Activated T-helper 1 cell treated with anti-CD3 and anti-CD28 coated beads, Interleukin-2, amount 50 U/mL, for 16 hours (primary cell): ENCODE measurements at places on chromosomes 2 and 18.

- DNase-seq = no peak
Measured at GRCh38 chr2:64963719-64964118, 25.5 kb upstream of the SLC1A4 start.

DNA sequence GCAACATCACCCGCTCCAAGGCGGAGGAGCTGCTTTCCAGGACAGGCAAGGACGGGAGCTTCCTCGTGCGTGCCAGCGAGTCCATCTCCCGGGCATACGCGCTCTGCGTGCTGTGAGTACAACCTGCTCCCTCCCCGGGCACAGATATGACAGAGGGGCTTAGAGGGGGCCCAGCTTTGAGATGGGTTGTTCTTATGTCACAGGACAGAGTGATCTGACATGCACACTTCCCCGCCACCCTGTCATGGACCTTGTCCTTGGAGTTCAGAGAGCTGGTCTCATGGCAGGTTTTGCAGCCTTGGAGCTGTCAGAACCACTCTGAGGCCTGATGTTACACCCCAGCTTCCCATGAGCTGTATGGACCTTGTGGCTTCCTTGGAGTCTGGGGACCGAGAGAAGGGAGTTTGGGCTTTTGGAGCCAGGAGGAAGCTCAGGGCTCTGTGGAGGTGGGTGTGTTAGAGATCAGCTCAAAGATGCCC, 398 bp downstream of the INPP5D start:
- DNase-seq = no peak

DNA sequence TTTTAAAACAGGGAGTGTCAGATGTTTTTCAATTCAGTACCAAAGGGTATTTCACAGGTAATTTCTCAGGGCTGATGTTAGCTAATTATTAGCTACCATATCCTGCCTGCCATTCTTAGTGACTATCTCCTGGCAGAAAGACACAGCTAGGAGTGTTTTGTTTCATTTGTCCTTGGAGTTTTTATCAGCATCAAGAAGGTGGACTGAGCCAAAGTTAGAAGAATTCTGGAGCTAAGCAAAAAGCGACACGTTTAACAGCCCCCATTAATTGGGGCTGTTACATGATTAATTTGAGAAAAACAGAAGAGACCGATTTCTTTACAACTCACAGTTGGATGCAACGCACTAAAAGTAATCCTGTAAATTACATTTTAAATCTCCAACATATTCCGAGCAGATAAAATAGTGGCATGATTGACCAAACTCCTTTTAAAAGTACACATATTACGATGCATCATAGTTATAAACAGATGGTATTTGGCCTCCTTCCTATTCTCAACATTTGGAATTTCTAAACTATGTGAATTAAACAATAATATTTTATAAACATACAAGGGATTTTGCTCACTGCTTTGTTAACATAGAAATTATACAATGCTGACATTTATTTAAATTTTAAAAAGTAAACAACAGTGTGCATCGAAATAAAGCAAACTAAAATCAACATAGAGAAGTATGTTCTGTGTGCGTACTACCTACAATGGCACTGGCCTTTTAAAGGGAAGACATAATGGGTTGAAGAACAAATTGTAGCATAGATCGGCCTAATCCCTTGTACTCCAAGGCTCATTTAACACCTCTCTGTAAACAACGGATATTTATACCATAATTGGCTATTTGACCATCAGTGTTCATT, 585.1 kb downstream of the ZEB2 start:
- DNase-seq = no peak

DNA sequence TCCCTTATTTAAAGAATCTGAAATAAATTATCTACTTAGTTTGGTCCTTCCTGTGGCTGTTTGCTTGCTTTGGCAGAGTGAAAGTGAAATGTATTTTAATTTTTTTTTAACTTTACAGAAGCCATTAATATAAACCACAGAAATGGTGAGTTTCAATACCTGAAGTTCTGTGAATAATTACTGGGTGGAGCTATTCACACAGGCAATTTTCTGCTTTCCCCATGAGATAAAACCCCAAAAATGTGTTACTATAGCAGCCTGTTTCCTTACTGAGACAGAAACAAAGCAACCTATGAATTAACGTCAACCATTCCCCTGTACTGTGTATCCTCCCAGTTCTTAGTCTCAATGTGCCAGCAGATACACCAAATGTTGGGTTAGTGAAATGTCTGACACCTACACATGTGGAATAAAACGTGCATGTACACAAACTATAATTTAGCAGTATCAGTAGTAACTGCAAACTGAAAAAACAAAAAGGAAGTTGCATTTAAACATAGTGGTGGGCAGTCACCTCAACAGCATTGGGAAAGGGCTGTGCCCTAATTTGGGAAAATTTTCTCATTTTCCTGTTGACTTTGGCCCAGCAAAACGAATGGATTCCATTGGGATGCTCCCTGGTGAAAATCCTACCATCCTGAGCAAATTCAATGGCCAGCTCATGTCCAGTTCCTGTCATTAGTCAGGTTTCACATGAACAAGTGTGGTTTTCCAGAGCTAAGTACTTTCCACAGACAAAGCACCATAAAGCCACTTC, 73.1 kb upstream of the RMDN2 start:
- DNase-seq = no peak

- no peak for DNase-seq
Measured at GRCh38 chr2:183718246-183718645, 594.0 kb downstream of the NUP35 start.

DNA sequence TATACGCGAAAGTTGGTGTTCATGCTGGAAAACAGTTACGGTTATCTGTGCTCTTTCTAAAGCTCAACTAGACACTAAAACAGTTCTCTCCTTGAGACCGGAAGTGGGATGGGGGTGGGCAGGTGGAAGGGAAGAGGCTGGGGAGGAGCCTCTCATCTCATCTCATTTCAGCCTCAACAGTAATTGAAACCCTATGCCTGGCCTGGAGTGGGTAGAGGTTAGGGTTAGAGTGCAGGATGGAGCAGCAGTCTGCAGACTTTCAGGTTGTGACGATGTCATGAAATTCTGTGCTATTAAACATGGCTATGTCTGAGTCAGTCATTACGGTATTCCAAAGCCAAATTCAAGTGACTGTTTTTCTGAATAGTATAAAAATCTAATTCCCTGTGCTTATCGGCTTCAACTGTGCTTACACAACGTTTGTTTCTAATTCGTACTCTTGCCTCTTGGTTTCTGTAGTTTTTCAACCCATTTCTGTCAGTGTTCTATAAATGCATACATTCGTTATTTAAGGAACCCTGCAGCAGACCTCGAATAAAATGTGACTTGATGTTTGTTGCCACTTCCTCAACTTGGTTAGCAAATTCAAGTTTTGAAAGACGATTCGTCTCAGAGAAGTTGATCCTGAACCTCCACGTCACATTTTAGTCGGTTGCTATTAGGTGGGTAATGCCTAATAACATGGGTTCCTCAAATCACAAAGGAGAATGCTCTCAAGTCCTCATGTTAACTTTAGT, 75.8 kb upstream of the TCF7L1 start:
- no peak for DNase-seq

DNA sequence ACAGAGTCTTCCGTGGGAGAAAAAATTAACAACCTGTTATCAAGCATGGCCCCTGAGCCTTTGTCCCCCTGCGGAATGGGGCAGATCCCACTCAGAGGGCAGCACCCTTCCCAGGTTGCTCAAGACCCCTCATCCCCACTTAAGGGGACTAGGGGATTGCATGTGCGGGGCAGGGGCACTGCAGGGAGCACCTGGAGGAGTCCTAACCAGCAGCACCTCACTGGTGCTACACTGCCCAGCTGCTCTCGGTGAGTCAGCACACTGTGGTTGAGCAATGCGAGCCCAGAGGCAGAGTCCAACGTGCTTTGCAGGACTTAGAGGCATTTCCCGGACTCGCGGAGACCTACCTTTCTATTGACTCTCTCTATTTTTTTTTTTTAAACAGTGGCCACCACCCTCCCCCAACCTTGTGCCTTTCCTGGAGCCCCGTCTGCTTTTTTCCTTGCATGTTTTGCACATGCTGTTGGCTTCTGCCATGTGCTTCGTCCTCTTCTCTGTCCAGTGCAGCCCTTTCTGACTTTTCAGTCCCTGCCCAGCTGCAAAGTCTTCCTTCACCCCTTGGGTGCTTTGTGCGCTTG, 74.0 kb downstream of the IL1R2 start:
- DNase-seq = no peak

GRCh38 chr2:1738646-1739302, 5.5 kb downstream of the PXDN start:
- no peak for DNase-seq

- no peak for DNase-seq
Measured at GRCh38 chr2:98643496-98644100, 35.2 kb downstream of the UNC50 start.

DNA sequence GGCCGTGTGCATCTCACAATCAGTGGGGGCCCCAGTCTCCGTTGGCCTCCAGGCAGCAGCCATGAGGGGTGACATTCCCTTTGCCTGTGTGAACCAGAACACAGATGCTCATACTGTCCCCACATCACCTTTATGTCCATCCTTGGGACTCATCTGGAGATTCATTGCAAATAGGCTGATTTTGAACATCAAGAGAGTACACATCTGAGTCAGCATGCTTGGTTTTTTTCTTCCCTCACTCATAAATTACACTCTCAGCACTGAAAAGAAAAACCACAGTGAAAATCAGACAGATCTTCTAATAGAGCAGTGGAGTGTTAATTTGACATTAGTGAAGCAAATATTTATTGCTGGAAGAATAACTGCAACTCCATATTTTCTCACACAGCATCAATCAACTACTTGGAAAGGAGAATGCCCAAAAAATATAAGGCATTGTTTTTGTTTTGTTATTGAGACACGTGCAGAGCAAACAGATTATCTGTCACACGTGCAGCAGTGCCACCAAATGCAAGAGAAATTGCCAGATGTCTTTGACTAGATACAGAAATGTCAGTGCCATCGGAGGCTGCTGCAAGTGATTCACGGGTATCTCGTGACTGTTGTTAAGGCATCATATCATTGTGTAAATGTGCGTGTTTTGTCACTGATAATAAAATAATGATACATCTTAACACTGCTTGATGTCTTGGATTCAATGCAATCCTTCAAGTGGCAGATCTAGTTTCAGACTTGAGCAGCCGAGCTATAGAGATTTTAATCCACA, 10.9 kb downstream of the APCDD1 start:
- no peak for DNase-seq

GRCh38 chr2:75475976-75476375, 84.8 kb downstream of the EVA1A start:
- no peak for DNase-seq

DNA sequence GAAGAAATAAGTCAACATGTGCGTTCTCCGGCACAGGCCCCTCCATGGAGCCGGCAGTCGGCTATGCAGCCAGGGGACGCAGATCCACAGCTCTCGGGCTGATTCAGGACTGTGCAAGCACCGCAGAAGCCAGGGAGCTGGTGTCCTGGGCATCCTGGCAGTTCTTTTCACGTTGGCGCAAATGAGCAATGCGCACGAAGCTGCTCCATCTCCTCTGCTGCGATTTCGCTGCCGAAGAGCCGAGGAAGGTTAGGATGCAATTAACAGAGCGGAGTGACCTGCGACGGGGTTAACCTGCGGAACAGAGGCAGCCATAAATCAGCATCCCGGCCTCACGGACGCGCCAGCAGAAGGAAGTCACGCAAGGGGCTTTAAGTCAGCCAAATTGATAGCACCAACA, 107.1 kb upstream of the POU3F3 start:
- DNase-seq = no peak

DNA sequence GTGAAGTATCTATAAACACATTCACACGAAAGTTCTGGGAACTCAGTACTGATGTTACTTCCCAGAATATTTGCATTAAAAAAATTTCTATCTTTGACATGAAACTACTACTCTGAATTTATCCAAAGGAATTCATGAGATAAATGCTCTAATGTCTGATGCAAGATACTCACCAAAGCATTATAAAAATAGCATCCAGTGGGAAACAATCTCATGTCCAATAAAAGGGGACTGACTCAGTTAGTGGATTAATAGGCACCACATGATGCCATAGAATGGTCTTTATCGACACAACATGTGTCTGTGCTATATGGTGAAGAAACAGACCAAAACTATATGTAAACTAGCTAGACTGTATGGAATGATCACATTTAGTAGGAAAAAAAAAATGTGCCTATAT, 33.9 kb downstream of the LAMA3 start:
- no peak for DNase-seq

- no peak for DNase-seq
Measured at GRCh38 chr2:210938228-210938627, 381.8 kb downstream of the CPS1 start.

DNA sequence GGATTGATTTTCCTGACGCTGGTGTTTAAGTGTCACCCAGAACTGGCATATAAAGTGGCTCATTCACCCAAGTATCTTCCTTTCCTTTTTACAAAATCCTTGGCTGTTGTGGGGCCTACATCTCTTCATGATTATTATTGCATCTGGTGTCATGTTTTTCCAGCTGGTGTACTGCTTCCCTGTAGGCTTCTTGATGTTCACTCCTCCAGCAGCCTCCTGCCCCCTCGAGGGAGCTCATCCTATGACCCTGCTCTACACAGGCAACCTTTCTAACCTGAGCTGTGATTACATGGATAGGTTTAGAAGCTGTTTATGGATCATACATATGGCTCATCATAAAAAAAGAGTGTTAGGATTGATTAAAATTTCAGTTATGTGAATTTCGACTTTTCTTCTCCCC, 12.4 kb upstream of the AGPS start:
- DNase-seq = no peak

DNA sequence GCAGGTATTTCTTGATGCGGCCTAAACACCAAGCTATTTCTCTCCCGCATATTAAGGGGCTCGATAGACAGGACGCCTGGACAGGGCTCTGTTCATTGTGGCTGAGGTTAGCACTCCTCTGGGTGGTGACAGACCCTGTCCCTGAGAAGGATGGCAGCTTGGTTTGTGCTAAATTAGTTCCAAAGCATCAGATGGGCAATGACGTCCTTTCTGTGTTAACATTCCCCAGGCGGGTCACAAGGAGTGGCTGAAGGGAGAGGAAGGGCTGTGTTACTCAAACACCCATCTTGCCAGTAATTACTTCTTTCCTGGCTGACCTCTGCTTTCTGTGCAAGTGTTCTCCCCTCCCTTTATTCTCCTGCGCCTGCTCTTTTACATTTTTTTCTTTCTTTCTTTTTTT, 75.0 kb downstream of the TMEM247 start:
- DNase-seq = no peak

DNA sequence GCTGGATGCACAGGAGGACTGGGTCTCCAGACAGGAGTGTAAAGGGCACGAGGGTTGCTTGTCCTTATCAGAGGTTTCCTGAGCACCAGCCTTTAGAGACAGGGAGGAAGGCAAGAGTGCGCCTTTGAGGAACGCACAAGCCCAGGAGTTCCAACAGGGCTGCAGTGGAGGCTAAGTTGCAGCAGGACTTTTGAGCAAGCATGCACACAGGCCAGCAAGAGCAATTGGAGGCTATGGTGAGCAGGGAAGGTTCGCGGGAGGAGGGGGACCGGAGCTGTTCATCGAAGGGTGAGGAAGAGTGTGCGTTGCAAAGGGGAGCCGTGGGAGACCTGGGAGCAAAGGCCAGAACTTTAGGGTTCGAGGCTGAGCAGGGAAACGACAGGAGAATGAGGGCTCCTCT, 2.2 kb upstream of the ATOH8 start:
- DNase-seq = no peak

DNA sequence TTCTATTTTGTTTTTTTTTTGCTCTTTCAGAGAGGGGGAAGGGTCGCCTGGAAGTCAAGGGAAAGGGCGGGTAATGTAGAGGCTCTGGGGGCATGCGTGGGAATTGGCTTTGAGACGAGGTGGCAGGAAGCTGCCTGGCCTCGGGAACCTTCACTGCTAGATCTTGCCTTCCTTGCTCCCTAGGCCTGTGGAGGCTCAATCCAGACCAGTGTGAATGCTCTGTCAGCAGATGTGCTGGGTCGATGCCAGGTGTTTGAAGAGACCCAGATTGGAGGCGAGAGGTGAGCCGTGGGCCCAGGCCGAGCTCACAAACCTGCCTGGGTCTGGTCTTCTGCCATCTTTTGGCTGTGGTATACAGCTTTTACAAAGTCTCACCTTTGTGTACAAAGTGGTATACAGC, 15.5 kb downstream of the CCT7 start:
- no peak for DNase-seq
